Spleen (tissue), 13 donors: ENCODE measurements at places on chromosomes 2 and 18. TPM values are rescaled to one million over a fixed set of nuclear protein-coding genes. Genes with fewer than 3 reads are reported as not detected.

The OTOS gene
- not detected for total RNA-seq

The MOGAT1 gene
- total RNA-seq, result not detected

The TRIM54 gene
- 0.29 TPM for total RNA-seq

The TGFBRAP1 gene
- total RNA-seq, result 32.7 TPM

DNA sequence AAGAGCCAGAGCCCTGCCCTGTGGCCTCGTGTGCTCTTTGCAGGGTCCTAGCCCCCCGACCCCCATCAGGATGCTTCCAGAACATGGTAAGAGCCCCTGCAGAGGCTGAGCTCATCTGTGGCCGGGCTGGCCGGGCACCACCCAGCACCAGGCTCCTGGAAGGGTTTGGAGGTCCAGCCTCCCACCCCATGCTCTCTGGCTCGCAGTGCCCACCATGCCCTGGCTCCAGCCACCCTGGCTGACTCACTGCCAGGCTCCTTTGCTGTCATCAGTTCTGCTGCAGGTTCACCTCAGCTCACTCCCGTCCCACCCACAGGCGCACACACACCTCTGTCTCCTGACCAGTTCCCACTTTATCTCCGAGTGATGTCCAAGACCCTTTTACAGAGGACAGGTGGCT, 37.5 kb downstream of the EIF4E2 start:
- DNase-seq, result no peak
- no peaks in the 10 kb centered on the region for H3K36me3 ChIP-seq
- no peak overlapping the region for H3K4me3 ChIP-seq

- no peaks in the 10 kb centered on the region for H3K27me3 ChIP-seq
- H3K27ac ChIP-seq, result no peak overlapping the region
- no peaks in the 10 kb centered on the region for H3K36me3 ChIP-seq
- H3K4me1 ChIP-seq, result peaks cover 6% of the 10 kb centered on the region
- no peak overlapping the region for H3K4me3 ChIP-seq
- no peak for DNase-seq
Observed at GRCh38 chr18:25815659-25816058, 274.8 kb downstream of the SS18 start.

DNA sequence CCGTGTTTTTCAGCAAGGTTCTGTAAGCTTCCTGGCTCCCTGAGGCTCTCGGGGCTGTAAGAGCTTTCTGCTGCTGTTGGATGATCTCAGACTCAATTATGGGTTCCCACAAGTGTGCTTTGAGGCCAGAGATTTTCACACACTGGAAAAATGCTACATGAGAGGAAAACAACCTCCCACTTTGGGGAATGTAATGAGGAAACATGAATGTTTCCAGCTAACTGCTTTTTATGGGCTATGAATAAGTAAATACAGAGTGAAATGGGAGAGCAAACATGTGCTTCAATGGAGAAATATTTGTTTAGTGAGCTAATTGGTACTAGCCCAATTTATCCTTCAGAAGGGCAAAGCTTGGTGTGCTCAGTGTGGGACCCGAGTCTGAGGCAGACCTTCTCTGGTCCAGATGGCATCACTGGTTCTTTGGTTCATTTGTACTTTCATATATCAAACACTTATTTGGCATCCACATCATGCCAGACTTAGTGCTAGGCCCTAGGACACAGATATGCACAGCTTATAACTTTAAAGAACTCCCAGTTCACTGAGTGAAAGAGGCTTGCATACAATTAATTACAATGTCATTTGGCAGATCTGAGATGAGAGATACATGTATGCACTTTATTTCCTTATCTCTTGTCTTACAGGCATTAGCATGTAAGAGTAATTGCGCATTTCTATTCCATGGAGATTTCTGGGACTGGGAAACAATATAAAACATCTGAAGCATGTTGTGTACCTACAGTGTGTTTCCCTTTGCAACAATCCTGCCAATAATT, 248.8 kb downstream of the RDH14 start:
- H3K4me3 ChIP-seq, result no peak overlapping the region
- H3K27me3 ChIP-seq, result no peaks in the 10 kb centered on the region
- H3K4me1 ChIP-seq, result no peaks in the 10 kb centered on the region
- no peak for DNase-seq

- no peaks in the 10 kb centered on the region for H3K36me3 ChIP-seq
- no peak overlapping the region for H3K4me3 ChIP-seq
- no peaks in the 10 kb centered on the region for H3K27me3 ChIP-seq
- no peak overlapping the region for H3K27ac ChIP-seq
- H3K4me1 ChIP-seq, result no peaks in the 10 kb centered on the region
Observed at GRCh38 chr2:83595121-83595690, 863.9 kb downstream of the SUCLG1 start.

DNA sequence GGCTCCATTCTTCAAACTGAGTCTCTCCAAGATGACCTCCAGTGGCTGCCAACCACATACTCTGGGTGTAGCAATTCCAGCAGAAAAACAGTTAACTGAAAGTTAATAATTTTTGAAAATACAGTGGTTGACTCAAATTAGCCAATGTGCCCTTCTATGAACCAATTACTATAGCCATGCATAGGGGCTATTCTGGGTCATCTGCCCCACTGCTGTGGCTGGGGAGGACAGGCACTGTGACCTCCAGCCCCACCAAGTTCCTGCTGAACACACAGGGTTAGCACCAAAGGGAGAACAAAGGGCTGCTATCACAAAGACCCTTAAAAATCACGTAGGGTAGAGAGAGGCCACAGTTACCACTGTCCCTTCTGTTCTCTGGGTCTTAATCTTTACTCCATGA, 123.0 kb downstream of the IRS1 start:
- no peaks in the 10 kb centered on the region for H3K27me3 ChIP-seq
- H3K4me1 ChIP-seq, result no peaks in the 10 kb centered on the region
- H3K36me3 ChIP-seq, result no peaks in the 10 kb centered on the region
- H3K4me3 ChIP-seq, result no peak overlapping the region
- no peak overlapping the region for H3K27ac ChIP-seq

- no peak for DNase-seq
- H3K4me1 ChIP-seq, result no peaks in the 10 kb centered on the region
- H3K27ac ChIP-seq, result no peak overlapping the region
- no peak overlapping the region for H3K4me3 ChIP-seq
- no peaks in the 10 kb centered on the region for H3K36me3 ChIP-seq
Observed at GRCh38 chr18:39491408-39491807, 1925.8 kb upstream of the CELF4 start.

DNA sequence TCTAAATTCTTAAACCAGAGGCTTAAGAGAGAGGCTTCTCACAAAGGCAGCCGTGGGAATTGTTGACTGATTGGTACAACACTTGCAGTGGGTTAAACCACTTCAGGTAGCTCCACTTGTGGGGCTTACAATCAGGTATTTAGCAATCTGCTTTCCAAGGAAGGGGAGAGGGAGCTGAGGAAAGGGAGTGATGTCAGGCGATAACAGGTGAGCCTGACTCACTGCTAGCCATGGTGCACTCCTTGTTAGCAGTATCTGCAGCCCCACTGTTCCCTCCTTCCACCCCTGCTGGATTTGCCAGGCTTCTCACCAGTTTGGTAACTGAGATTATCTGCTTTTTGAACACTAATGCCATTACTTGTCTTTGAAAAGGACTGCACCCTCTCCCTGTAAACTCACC, 1056.7 kb upstream of the FANCL start:
- H3K4me1 ChIP-seq, result no peaks in the 10 kb centered on the region
- no peaks in the 10 kb centered on the region for H3K36me3 ChIP-seq
- DNase-seq, result no peak
- H3K27ac ChIP-seq, result no peak overlapping the region
- H3K27me3 ChIP-seq, result no peaks in the 10 kb centered on the region
- no peak overlapping the region for H3K4me3 ChIP-seq

- peak overlapping the region; percentile 39 for H3K4me3 ChIP-seq
- no peak overlapping the region for H3K27ac ChIP-seq
- no peaks in the 10 kb centered on the region for H3K36me3 ChIP-seq
- H3K4me1 ChIP-seq, result no peaks in the 10 kb centered on the region
- no peaks in the 10 kb centered on the region for H3K27me3 ChIP-seq
- DNase-seq, result peak; percentile 76
Observed at GRCh38 chr2:144183727-144184126, 336.2 kb downstream of the ZEB2 start.

DNA sequence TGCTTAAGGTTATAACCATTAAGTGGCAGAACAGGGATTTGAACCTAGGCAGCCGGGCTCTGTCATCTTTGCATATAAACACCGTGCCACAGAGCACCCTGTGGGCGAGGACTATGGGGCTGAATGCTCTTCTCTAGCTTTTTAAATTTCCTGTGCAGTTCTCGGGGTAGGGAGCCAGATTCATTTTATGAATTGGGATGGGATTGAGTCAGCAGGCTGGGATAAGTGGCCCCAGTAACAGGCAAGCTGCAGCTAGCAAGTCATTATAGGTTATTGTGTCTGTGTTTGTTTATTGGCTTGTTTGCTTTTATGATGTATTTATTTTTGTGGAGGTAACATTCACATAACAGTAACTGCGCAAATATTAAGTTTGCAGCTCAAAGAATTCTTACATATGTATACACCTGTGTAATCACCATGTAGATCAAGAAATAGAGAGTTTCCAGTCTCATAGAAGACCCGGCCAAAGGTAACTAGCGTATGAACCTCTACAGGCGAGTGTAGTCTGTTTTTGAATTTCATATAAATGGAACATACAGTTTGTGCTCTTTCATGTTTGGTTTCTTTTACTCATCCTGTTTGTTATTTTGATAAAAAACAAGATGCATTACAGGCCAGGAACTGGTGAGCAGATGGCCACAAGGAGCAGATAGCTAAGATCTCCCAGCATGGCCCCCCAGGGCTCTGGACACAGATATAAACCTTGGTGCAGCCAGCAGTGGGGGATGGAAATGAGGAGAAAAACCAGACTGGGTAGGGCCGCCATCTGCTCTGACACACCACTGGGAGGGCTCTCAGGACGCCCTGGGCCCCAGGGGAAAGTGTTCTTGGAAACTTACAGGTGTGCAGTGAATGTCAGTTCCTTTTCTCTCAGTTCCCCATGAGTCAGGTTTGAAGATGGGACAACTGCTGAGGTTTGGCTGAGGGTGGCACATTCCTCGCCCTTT, 49.2 kb upstream of the GPR155 start:
- H3K4me1 ChIP-seq, result no peaks in the 10 kb centered on the region
- no peak for DNase-seq
- H3K27ac ChIP-seq, result no peak overlapping the region
- H3K27me3 ChIP-seq, result no peaks in the 10 kb centered on the region

GRCh38 chr18:49846361-49846662, 33.0 kb upstream of the ACAA2 start:
- no peaks in the 10 kb centered on the region for H3K27me3 ChIP-seq
- no peak overlapping the region for H3K4me3 ChIP-seq
- no peaks in the 10 kb centered on the region for H3K4me1 ChIP-seq
- no peaks in the 10 kb centered on the region for H3K36me3 ChIP-seq
- no peak overlapping the region for H3K27ac ChIP-seq

- no peak overlapping the region for H3K4me3 ChIP-seq
- H3K27ac ChIP-seq, result no peak overlapping the region
- no peak for DNase-seq
- no peaks in the 10 kb centered on the region for H3K27me3 ChIP-seq
- no peaks in the 10 kb centered on the region for H3K36me3 ChIP-seq
Observed at GRCh38 chr2:150866431-150866830, 379.0 kb upstream of the RND3 start.

DNA sequence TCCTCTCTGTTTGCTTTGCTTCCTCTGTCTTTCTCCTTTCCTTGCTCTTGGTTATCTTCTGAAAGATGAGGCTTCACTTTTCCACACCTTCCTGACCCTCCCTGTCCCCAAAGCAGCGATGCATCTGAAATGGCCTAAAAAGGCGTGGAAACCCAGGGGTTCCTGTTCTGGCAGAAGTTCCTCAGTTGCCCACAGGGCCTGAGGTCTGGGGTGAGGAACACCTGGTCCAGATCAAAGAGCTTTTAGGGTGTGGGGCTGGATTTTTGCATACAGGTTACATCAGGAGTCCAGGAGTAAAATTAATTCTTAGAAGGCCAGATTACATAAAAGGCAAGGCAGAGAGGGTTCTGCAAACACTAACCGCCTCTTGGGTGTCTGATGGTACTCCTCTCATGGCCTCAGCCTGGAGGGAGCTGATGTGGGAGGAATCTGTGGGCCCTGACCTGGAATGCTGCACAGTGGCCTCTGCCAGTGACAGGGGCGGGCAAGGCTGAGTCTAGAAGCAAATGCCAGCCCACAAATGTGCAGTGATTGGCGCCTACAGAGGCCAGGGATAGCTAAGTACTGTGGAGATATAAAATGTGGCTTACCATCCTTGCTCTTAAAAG, 41.8 kb downstream of the INPP4A start:
- H3K4me3 ChIP-seq, result no peak overlapping the region
- H3K27ac ChIP-seq, result no peak overlapping the region
- H3K36me3 ChIP-seq, result peaks cover 15% of the 10 kb centered on the region
- no peaks in the 10 kb centered on the region for H3K27me3 ChIP-seq
- peak; percentile 44 for DNase-seq
- peaks cover 95% of the 10 kb centered on the region for H3K4me1 ChIP-seq

DNA sequence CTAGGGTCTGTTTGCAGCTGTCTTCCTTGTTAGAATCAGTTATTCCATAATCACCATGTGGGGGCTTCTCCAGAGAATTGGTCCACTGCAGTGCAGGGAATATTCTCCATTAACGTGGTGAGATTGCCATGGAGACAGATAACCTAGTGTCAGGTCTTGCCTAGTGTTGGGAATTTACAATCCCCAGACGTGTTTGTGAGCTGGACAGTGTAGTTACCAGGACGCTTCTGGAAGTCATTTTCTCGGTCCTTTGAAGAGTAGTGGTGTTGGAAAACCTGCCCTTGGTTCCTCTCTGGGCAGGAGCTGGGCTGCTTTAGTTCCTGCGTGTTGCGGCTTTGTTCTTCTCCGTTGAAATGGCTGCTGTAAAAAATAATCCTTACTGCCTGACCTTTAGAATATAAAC, 68.8 kb upstream of the LYPD6B start:
- peaks cover 24% of the 10 kb centered on the region for H3K4me1 ChIP-seq
- H3K4me3 ChIP-seq, result no peak overlapping the region
- no peak for DNase-seq
- H3K27me3 ChIP-seq, result no peaks in the 10 kb centered on the region
- H3K36me3 ChIP-seq, result no peaks in the 10 kb centered on the region
- no peak overlapping the region for H3K27ac ChIP-seq

DNA sequence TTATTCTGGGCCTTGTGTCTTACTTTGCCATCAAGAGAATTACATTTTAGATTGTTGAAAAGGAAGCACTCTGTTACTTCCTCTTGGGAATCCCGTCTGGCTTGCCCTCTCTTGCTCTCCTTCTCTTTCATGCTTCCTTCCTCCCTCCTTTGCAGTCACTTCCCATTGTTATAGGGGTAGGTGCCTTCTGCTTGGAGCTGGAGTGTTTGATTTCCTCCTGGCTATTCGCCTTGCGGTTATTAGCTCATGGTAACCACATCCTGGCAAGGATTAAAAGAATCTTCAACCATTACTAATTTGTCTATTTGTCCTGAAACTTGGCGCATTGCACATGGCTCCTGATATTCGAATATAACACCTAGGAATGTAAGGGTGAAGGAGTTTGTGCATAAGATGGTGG, 115.0 kb downstream of the CERS6 start:
- H3K27ac ChIP-seq, result no peak overlapping the region
- no peaks in the 10 kb centered on the region for H3K36me3 ChIP-seq
- no peak for DNase-seq
- no peaks in the 10 kb centered on the region for H3K27me3 ChIP-seq
